Stimulated activated CD4-positive, alpha-beta T cell treated with anti-CD3 and anti-CD28 coated beads, Interleukin-12 subunit alpha, Interleukin-12 subunit beta, amount 100 ng/mL, for 4 hours (primary cell): ENCODE measurements at places on chromosomes 1 and 21.

DNA sequence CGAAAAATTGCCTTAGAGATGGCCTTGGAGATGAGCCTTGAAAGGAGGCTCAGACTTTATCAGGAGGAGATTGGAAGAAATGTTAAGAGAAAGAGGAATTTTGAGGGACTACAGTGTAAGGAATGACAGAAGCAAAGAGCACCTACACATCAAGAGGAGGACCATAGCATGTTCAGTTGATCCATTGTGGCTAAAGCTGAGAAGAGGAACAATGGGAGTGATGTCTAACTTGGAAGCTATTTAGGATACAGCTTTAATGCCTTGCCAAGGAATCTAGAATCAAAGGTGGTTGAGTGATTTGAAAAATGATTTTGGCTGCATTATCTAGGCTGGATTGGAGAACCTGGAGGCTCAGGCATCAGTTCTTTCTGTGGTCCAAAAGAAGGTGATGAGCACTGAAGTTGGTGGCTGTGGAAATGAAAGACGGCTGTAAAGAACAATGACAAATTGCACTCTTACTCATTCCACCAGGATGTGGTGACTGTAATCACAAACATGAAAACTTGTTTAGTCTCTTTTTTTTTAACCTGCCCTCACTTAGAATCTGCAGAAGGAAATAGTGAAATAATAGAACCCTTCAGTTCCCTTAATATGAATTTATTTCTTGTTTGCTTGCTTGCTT is 11.3 kb downstream of the FAM20B start:
- no peak for DNase-seq

DNA sequence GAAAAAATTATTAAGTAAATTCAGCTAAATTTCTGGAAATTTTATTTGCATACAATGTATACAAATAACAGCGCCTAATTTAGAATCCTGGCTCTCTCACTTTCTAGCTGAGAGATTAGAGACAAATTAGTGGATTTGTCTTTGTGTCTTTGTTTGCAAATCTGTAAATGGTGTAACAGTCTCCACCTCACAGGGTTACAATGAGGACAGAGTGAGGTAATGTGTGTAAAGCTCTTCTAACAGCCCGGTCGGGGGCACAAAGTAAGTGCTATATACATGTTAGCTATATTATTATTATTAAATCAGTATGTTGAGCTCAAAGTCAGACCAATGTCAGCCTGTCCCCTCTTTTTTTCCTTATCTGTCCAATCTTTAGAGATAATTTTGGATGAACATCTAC is 5.0 kb upstream of the ADAMTSL4 start:
- DNase-seq = no peak

GRCh38 chr21:14064296-14064645 is 146.5 kb downstream of the LIPI start:
- no peak for DNase-seq

DNA sequence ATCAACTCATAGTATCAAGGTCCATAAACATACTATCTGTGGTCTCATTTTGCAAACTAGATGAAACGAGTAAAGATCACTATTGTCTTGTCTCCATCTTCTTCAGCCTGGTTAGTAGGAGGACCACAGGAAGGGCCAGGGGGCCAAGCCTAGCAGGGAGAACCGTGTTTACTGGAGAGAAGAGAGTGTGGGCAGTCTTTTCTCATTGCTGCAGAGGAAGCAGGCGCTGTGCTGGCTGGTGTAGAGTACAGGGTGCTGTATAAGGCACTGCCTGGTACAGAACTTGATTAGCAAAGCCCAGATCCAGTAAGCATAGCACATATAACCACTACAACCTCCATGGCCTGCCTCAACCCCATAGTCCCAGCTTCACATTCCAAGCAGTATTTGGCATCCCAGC is 10.0 kb upstream of the B4GALT3 start:
- DNase-seq = no peak

DNA sequence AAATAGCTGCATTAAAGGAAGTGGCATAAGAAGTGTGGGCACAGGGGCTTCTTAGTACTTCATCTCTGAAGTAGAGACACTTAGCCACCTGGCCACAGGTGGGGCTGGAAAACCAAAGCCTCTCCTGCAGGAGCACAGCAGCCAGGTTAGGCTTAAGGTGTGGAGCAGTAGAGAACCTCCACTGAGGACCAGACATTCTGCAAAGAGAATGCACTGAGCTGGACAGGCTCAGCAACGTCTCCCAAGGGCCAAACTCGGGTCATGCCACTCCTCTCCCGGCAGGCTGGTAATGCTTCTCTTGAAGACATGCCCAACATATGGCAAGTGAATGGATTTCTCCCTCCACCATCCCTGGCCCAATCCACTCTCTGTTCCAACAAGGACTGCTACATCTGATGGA is 33.0 kb upstream of the LRRC38 start:
- no peak for DNase-seq

GRCh38 chr1:192726820-192727504 is 81.9 kb upstream of the RGS2 start:
- DNase-seq = no peak
